ENCODE measurements at places on chromosomes 12 and 14. TPM values are rescaled to one million over a fixed set of nuclear protein-coding genes. Genes with fewer than 3 reads are reported as not detected.

Gene TAS2R46
- 1.2 TPM for total RNA-seq

- no peak for DNase-seq
These were observed 47.4 kb downstream of the CALM1 start for GRCh38 chr14:90444077-90444696.

GRCh38 chr14:24277606-24278321 is 6.4 kb upstream of the RABGGTA start:
- DNase-seq = no peak

GRCh38 chr12:66640691-66641460 is 38.0 kb downstream of the GRIP1 start:
- no peak for DNase-seq

DNA sequence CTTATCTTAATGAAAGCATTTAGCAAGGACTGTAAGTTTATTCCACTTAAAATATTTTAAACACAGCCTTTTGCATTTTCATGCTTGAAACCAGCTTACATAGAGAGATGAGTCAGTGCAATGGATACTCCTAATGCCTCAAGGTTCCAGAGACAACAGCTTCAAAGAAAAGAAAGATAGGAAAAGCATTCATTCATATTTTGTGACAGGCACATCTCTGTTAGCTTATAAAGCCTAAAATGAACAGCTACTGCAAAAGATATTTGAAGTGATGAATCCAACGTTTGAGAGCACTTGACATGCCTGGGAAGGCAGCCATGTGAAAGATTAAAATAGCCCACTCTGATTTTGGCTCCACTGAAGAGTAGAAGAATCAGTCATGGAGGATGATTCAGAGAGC is 814.5 kb downstream of the RPS29 start:
- no peak for DNase-seq

DNA sequence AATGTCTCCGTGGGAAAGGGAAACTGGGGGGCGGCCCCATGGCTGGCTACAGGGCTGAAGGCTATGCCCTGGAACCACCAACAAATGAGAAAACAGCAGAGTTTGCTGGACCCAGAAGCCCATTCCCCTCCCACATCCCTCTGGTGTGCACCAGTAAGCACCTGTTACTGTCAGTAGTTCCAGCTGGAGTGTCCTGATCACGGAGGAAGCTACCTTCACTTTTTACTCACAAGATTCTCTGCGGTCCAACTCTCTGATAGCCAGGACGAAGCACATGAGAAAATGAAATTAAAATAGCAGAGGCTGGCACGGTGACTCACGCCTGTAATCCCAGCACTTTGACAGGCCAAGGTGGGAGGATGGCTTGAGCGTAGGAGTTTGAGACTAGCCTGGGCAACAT is 22.7 kb upstream of the MEG3 start:
- DNase-seq = no peak
